Mucosa of gallbladder (tissue), 1 donor: ENCODE measurements at places on chromosomes 12 and 14. TPM values are rescaled to one million over a fixed set of nuclear protein-coding genes. Genes with fewer than 3 reads are reported as not detected.

- DNase-seq = no peak
These were observed 85.3 kb downstream of the FBXW8 start for GRCh38 chr12:116996093-116996492.

DNA sequence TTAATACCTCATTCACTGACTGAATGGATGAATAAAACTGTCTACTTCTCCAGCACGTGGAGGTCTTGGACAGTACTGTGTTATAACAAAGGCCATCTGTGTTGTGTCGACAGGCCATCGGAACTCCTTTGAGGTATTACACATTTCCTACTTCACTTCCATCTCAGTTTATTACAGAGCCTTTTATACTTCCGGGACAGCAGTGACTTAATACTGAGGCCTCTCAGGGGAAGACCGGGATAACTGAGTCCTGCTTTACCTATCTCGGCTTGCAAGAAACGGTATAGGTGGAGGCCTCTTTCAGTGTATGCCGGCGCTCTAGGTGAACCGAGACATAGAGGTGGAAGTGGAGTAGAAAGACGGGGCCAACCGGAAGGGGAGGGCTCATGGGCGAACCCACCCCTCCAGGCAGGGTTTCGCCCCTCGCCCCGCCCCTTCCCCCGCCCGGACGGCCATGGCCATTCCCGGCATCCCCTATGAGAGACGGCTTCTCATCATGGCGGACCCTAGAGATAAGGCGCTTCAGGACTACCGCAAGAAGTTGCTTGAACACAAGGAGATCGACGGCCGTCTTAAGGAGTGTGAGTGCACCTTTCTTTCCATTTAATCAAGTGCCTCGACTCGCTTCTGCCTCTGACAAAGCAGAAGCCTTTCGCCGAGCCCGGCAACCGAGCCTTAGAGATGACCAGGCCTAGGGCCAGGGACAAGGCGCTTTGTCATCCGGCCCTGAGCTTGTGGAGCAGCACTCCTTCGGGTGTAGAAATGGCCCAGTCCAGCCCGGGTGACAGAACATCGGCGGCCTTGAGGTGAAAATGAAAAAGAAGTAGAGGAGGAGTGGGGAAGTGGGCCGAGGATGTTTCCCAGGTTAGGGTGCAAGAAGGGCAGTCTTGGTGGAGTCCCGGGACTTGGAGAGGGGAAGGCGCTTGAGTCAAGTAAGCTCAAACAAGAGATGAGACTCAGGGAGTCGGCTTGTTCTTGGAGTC is at the start of gene PSMC6:
Gene PSMC6, plus strand, starts transcription at position 477 of the 983 bp plus-strand sequence. Its CDS starts 20 bp downstream, at position 497.
- peak; percentile 95 for DNase-seq

- no peak for DNase-seq
These were observed 25.3 kb downstream of the DRAM1 start for GRCh38 chr12:101902641-101903040.

DNA sequence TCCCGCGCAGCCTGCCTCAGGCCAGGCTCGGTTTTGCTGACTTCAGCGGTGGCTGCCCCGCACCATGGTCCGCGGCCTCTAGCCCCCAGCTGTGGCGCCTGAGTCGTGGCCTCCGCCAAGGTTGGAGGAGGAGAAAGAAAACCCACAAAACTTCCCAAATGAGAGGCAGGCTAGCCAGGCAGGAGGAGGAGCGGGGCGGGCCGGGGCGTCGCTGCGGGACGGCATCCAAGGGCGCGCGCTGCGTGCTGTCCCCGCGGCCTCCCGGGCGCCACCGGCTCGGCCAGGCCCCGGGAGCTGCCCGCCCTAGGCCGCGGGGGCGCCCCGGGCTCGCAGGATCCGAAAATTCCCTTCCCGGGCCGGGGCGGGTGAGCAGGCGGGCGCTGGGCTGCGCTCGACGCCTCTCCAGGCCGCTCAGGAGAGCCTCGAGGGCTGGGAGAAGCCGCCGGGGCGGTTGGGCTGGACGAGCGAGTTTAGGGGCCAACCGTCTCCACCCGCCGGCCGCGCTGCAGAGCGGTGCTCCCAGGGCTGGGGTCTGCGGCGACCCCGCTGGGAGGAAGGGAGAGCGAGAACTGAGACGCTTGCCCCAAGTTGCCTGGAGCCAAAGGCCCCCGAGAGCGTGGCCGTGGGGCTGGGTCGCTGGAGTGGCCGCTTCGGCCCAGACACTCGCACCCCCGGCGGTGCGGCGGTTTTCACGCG is at the start of gene EFS:
Gene EFS, minus strand, starts transcription at position 137 of the 696 bp plus-strand sequence. CDS start 147 bp downstream, outside the sequence.
- DNase-seq = no peak

DNA sequence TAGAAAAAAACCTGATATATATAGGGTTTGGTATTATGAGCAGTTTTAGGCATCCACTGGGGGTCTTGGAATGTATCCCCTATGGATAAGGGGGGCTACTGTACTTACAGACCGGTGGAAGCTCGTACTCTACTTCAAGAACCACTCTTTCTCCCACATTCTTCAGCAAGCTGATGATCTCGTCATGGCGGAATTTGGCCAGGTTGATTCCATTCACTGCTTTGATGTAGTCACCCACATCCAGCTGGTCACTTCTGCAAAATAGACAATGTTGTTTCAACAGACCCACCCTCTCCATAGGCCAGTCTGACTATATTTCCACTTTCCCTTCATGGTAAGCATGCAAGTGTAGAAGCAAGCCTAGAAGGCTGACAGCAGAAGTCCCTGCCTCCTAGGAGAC is 139.9 kb downstream of the GRIP1 start:
- DNase-seq = no peak

DNA sequence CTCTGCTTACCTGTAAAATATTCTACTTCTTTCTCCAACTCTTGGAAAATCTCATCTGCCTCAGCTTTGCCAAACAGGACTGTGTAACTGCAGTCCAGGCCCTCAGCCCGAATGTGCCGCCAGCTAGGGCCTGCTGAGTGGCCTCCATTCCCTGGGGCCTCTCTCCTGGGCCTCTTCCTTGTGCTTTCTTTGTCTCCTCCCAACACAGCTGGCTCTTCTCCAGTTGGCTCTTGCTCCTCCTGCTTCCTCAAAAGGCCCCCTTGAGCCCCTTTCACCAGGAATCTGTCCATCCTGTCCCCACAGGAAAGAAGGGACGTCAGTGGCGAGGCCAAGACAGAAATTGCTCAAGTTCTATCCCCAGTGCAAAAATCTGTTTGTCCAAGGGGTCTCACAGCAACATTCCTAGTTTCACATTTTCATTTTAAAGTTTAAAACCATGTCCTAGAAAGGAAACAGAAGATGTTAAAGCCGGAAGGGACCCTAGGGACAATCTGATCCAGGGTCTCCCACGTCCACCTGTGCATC is 713 bp downstream of the ALKBH2 start:
- DNase-seq = no peak

DNA sequence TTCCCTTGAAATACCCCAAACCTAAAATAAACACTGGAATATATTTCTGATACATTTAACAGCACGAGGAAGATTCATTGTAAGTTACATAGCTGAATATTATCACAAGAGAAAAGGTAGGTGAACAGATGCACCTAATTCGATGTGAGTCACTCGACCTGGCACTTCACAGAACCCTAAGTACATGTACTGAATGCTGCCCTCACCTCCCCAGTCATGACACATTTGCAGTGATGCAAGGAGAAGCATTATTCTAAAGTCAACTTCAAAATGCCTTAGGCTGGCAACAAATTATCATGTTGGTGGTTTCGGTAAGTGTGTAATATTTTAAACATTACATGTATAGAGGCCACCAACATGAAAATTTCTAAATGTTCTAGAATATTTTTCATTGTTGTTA is 35.2 kb upstream of the TMTC2 start:
- no peak for DNase-seq

DNA sequence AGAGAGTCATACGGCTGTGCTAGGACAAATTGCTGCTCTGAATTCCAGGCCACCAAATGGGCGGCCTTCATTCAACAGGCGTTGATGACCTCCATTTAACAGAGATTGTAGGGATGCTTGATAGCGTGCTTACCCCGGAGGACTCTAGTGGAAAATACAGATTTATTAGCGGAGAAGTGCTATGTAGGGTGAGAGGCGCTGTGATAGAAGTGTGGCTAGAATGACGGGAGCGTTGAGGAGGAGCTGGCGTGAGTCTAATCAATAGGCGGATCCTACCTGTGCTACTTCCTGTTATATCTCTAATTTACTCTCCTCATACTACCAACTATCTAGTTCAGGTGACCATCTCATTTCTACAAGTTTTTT is 668 bp downstream of the MRPS35 start:
- no peak for DNase-seq

DNA sequence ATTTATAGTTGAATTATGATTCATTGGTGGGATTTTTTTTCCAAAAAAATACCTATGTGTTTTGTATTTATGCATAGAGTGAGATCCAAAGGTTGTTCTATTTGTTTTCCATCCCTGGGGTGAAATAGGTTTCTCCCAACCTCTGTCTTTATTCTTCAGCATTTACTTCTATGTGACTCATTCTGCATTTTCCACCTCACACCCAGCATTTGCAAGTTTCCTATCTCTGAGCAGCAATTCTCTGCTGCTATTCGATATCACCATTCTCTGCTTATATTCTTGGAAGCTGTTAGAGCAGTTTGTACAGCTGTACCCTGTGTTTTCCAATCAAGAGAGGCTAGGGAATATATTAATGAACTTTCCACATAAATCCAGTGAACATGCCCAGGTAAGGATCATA is 538.9 kb downstream of the SNAPC1 start:
- no peak for DNase-seq

GRCh38 chr14:23450379-23450778 is 14.9 kb upstream of the MYH7 start:
- DNase-seq = no peak

DNA sequence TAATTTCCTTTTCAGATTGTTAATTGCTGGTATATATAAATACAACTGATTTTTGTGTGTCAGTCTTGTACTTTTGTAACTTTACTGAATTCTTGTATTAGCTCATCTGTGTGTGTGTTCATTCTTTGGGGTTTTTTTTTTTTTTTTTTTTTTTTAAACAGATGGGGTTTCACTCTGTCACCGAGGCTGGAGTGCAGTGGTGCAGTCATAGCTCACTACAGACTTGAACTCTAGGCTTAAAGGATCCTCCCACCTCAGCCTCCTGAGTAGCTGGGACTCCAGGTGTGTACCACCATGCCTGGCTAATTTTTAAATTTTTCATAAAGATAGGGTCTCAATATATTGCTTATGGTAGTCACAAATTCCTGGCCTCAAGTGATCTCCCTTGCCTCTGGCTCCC is 68.0 kb downstream of the WNK1 start:
- no peak for DNase-seq

GRCh38 chr12:78146365-78146772 is 315.7 kb downstream of the NAV3 start:
- DNase-seq = no peak

- DNase-seq = peak; percentile 92
These were observed 71.2 kb downstream of the VCPKMT start for GRCh38 chr14:50045039-50045711.

DNA sequence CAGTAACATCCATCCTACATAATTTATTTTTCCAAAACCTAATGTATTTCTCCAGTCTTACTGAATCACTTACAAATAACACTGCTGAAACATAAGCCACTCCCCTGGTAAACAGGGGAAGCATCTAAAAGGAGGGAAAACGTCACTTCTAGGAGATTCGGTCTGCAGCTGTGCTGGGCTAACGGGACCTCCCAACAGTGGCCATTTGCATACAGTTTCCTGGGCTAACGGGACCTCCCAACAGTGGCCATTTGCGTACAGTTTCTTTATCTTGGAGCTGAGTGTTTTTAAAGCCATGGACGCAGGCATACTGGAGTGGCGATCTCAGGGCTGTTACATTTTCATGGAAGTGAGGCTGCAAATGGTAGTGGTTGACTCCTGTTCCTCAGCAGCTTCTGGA is 242.9 kb downstream of the TMEM132D start:
- no peak for DNase-seq

GRCh38 chr12:99223579-99223978 is 424.0 kb upstream of the GARIN6 start:
- no peak for DNase-seq

DNA sequence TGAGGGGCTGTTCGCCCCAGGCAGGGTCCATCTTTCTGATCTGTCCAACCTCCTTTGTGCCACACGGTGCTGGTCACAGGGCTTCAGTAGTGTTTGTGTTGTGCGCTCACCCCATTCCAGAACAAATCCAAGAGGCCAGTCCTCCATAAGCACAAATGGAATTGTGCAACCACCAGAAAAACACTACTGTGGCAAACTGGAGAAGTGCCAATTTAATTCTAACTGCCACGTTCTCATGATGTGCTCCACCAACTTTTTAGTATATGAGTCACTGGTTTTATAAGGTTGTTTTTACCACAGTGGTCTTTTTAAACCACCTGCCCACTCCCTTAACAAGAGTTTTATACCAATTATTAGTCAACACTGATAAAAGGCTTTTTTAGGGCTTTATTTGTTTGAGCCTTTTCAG is 380.2 kb downstream of the NAV3 start:
- no peak for DNase-seq

DNA sequence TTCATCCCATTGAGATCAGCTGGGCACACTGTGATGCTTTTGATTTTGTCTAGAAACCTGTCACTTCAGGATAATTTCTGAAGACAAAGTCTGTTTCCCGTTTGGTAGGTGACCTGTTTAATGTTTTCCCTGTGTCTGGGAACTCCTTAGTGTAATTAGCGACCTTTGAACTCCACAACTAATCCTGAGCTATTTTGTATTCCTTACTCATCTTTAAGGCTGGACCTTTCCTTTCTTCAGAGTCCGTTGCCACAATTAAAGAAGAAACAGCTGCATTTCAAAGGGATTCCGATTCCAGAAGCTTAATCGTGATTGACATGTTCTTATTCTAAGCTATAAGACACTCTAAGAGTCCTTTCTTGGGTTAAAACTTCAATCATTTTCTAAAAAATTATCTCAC is 22.0 kb downstream of the AP5M1 start:
- no peak for DNase-seq

DNA sequence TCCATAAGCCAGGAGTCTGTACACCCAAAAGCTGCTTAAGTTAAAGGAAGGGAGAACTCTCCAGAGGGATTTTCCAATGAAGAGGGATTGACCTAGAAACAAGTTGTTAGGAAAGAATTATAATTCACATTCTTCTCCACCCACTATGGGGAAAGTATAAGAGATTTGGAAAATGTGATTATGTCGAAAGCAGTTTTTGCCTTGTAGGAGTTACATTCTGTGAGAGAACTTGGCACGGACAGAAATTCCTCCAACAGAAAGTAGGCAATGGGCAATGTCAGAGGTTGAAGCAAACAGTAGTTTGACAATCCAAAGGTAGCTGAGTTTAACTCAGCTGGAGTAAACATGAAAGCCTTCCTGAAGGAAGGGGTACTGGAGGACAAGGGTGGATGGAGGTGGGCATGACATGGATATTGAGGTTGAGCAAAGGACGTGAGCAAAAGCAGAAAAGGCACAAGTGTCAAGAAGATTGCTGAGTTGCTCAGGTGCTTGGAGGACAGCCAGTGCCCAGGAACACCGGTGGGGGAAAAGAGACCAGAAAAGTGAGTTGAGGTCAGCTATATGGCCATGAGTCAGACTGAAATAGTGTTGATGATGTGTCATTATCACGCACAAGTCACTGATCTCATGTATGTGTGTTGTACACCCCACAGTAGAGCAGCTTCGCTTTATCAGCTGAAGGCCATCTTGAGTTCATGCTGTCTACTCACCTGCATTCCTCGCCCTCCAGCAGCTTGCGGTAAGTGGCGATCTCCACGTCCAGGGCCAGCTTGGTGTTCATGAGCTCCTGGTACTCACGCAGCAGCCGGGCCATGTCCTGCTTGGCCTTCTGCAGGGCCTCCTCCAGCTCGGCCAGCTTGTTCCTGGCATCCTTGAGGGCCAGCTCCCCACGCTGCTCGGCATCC is 4.0 kb downstream of the KRT5 start:
- peak; percentile 6 for DNase-seq

The HHIPL1 gene
- 5.3 TPM for total RNA-seq

The CIROP gene
- not detected for total RNA-seq

The MIP gene
- not detected for total RNA-seq

The IL26 gene
- total RNA-seq = not detected

The GARIN6 gene
- total RNA-seq = not detected

The TMPRSS12 gene
- not detected for total RNA-seq

The RFC5 gene
- 13.4 TPM for total RNA-seq
